ENCODE measurements at places on chromosomes 3 and 15.

DNA sequence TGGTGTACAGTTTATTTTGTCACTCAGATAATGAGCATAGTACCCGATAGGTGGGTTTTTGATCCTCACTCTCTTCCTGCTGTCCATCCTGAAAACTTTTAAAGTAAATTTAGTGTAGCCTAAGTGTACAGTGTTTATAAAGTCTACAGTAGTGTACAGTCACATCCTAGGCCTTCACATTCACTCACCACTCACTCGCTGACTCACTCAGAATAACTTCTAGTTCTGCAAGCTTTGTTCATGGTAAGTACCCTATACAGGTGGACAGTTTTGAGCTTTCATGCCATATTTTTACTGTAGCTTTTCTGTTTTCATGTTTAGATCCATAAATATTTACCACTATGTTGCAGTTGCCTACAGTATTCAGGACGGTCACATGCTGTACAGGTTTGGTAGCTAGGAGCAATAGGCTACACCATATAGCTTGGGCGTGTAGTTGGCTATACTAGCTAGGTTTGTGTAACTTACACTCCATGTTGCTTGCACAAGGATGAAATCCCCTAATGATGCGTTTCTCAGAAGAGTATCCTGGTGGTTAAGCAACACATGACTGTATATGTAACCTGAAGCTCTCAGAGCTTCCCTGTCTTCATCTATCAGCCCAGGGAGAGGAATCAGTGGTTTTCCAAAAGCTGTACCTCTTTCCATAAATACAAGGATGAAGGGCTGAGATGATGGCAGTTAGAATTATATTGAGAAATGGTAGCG, 87.6 kb upstream of the SLC25A26 start:
- DNase-seq, result no peak

DNA sequence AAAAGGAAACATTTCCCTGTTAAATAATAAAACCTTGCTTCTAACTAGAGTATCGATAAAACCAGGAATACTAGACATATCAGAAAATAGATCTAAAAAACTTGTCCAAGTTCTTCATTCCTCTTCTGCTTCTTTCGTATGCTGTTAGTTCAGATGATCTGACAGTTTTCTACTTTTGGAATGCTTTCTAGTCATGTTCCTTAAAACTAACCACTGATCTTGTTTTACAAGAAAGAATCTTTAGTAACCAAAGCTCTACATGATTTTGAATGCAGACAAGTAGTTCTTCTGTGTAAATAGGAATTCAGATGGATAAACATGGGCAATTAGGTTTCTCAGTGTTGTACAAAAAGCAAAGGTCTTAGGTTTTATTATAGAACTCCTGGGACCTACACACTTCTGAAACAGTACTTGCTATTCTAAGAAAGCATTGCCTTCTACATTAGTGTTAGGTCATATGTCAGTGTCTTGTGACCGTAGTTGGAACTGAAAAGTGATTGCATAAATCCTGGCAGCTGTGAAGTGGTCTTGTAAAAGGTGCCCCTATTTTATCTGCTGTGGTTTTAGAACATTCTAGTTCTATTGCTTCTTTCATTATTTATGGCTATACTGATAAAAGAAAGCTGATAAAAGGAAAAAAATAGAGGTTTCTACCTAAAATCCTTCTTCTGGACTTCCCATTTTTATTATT, 40.7 kb downstream of the SNRK start:
- no peak for DNase-seq

DNA sequence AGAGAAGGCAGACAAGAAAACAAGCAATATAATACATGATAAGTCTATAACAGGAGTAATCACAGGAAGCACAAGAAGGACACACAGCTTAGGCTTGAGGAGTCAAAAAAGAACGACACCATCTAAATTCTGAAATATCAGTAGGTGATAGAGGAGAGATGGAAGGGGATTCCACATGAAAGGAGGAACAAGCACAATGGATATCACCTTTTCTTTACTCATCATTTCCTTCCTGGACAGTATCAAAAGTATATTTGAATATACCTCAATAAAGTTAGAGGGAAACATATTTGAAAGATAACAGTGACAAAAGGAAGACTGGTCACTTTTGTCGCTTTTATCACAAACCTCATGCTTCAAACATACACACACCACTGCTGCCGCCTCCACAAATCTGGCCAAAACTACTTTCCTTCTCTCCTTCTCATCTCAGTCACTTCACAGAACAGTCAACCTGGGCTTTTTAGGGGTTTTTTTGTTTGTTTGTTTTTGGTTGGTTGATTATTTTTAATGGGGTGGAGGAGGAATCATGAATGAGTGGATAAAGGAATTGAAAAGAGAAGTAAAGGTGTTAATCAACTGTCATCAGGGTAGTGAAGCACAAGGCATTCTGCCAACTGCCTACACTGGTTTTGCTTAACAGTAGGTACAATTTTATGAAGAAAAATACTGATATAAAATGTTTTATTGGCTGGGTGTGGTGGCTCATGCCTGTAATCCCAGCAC, 18.5 kb downstream of the DENND4A start:
- DNase-seq, result no peak

- DNase-seq, result no peak
These were observed 1.8 kb upstream of the SLC38A3 start for GRCh38 chr3:50203113-50203808.

GRCh38 chr15:50735156-50735555, 30.4 kb downstream of the SPPL2A start:
- DNase-seq, result no peak

All from activated CD4-positive, alpha-beta T cell treated with anti-CD3 and anti-CD28 coated beads for 24 hours (primary cell).